ENCODE measurements at places on chromosomes 5 and 9.

DNA sequence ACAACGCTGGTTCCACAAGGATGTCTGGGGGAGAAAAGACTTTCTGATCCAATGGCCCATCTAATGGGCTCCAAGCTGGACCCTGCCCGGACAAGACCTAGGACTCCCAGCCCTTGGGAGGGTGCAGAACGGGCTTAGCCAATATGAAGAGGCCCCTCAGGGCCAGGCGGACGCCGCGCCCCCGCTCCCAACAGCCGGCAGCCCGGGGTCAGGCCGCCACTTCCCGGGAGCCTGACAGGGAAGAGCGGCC, 493 bp downstream of the P4HA2 start:
- DNase-seq: no peak

DNA sequence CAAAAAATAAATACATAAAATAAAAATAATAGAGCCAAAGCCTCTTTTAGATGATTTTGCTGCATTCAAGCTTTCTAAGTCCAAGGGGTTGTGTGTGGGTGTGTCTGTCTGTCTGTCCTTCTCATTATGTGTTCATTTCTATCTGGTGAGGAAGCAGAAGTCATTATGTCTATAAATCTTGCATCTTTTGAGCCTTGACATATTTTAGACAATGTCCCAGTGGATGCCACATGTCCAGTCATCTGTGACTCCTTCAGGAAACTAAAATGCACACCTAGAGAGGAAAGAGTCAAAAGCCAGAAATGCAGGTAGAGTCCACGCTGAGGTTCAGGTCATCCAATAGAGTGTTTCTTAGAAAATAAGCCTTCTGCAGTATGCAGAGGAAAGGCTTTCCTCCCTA, 80.9 kb downstream of the GALNT10 start:
- no peak for DNase-seq

DNA sequence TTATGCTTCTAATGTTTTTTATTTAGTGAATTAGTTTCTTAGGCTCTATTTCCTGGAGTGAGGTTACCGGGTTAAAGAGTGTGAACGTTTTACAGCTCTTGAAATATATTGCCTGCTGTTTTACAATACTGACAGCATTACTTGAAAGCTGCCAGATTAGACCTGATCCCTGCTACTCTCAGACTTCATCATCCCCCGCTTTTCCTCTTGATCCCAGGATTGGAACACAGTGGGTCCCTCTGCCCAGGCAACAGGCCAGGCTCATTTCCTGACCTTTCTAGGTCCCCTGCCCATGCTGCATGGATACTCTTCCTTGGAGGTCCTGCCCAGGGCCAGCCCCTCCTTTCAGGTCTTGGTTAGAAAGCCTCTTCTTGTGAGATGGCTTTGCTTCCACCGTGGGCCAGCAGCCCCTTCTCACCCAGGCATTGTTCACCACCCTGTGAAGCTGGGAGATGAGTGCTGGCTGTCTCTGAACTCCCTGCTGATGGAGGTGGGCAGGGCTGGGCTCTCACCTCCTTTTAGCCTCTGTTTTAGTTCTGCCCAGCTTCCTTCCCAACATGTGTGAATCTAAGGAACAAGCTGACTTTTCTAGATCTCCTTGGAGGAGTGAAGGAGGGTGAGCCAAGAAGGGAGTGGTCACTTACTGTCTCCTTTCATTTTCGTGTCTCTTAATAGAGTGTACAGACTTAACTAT, 15.5 kb upstream of the FAM120AOS start:
- DNase-seq: peak; percentile 69

GRCh38 chr5:13325765-13326164, 618.7 kb downstream of the DNAH5 start:
- no peak for DNase-seq

- DNase-seq: no peak
Measured at GRCh38 chr5:138533973-138534941, 8.8 kb downstream of the ETF1 start.

DNA sequence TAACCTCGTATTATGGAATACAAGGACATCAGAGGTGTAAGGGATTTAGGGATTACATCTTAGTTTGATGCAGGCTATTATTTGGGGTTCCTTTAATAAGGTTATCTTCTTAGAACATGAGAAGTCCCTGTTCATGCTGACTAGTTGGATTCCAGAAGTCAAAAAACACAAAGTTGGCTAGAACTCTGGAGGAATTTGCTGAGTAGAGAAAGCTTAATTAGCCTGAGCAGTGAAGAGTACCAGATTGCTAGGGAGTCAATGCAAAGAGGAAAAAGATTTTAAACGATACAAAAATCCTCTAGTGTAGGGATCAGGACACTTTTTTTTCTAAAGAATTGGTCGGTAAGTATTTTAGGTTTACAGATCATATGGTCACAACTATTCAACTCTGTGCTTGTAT, 1872.5 kb upstream of the C9orf72 start:
- DNase-seq: no peak

- DNase-seq: no peak
Measured at GRCh38 chr9:131934673-131935072, 145.0 kb downstream of the MED27 start.

DNA sequence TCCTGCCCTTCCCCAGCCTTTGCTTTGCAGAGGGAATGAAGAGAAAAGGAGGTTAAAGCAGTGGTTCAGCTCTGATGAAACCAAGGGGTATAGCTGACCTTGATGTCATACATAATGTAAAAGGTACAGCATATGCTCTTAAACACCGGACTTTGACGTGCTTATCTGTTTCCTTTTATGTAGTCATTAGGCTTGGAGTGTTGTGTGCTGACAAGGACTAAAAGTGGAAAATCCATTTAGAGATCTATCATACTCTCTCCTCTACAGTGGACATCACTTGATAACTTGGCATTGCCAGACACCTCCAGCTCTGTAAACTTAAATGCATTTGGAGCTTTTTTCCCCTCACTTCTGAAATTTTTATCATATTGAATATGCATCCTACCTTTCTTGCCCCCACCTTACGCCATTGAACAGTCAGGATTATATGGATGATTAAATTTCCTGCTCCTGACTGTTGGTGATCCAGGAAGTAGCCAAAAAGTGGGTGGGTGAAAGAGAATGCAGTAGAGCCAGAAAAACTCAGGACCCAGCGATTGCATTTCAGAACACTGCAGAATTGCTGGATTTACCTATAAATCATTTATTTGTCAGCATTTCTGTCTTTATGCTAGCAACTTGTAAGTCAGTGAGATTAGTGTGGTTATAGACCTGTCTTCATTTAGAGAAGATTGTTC, 4.1 kb downstream of the TNFAIP8 start:
- DNase-seq: no peak

GRCh38 chr5:127957183-127957582, 126.4 kb upstream of the SLC12A2 start:
- DNase-seq: peak; percentile 77

DNA sequence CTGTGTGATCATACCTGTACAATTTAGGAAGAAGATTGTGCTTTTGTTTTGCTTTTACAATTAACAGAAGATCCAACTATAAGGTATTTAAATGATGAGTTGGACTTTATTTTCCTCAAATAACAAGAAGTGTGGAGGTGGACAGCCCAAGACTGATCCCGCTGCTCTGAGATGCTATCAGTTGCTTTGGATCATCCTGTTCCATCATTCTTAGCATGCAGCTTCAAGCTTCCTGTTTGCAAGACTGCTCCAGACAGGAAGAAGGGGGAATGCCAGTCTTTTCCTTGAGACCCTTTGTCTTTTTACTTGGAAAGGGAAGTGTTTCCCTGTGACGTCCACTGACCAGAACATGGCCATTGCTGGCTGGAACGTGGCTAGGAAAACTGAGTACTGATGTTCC, 250.8 kb downstream of the ZSWIM6 start:
- DNase-seq: no peak

DNA sequence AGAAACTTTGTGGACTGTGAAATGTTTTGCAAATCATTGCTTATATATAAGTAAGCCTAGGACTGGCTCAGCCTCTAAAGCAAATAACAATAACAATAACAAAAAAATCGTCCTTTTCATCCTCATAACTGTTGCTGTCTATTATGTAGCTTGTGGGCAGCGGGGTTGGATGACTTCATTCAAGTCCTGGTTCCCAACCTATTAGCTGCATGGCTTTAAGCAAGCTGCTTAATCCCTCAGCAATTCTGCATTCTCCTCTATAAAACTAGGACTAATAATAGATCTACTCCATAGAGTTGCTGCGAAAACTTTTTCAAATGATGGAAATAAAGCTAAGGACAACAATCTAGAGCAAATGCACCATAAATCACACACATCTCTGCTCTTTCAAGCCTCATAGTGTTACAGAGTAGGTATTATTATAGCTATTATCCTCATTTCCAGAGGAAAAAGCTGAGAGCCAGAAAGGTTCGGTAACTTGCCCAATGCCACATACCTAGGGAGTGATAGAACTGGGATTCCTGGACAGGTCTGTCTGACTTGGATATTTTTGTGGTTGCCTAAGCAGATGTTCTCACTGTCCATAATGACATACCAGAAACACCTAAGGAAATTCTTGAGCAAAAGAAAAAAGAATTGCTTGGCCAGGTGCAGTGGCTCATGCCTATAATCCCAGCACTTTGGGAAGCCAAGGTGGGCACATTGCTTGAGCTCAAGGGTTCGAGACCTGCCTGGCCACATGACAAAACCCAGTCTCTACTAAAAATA, 98.8 kb upstream of the ADRA1B start:
- peak; percentile 39 for DNase-seq

DNA sequence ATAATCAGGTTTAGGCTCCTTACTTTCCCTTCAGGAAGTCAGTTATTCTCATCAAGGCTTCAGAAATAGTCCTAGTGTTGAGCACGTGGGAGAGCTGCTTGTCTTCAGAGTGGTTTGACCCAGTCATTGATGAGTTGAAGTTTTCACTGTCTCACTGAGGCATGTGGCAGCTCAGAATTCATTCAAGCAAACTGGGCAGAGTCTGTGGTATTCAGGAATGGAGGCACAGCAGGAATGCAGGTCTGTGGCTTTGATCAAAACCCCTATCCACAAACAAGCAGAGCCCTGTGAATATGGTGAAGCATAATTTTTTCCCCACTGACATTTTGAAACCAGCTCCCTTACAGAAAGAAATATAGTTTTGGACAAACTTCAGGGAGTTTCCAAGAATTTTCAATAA, 207.3 kb downstream of the CD180 start:
- no peak for DNase-seq

GRCh38 chr5:41065691-41066335, 5.3 kb downstream of the MROH2B start:
- DNase-seq: no peak

GRCh38 chr5:132815454-132815853, 2.4 kb downstream of the SOWAHA start:
- peak; percentile 54 for DNase-seq

DNA sequence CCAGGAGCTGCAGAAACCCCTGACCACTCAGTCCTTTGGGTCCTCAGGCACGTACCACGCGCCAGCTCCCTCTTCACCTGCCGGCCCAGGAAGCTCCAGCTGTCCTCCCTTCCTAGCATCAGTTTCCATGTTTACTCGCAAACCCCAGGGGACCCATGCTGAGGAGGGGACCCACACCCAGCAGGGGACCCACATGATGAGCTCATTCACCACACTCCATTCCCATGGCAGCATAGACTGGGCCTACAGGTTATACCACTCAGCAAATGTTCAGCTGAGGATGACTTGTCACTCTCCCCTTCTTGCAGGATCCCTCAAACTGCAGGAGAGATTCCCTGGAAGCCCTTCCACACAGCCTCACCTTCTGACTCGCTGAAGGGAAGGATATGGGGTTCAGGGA, 73.5 kb upstream of the GALNT10 start:
- no peak for DNase-seq

DNA sequence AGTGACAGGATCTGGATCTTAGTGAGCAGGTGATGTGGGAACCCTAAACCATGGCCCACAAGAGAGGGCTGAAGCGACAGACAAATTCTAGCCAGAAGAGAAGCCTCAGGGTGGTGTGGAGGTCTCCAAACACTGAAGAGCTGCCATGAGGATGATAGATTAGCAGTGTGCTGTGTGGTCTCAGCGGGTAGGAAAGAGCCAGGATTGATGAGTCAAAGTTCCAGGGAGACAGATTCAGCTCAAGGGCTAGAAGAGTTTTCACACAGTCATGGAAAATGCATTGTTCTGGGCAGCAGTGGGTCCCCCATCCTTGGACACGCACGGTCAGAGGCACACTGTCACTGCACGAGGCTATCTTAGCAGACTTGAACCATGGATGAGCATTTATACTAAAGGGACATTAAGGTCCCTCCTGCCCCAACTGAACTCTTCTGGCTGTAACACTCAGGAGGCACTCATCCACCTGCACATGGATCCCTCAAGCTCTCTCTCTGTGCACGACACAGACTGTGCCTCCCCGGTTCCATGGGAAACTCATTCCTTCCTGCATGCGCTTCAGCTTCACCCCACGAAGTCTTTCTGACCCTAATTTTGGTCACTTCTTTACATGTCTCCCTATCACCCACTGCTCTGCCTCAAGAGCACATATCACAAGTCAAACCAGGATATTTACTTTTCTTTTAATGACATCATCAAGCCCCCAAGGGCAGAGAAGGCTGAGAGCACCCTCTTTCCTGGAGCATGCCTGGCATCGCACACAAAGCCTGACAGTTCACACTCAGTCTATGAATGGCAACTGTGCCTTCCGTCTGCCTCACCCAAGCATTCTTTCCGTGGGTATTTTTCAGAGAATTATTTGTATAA, 84.8 kb downstream of the TLE1 start:
- DNase-seq: peak; percentile 24

- no peak for DNase-seq
Measured at GRCh38 chr9:14131356-14132088, 182.4 kb downstream of the NFIB start.

- no peak for DNase-seq
Measured at GRCh38 chr5:139027150-139027549, 152.0 kb upstream of the LRRTM2 start.

DNA sequence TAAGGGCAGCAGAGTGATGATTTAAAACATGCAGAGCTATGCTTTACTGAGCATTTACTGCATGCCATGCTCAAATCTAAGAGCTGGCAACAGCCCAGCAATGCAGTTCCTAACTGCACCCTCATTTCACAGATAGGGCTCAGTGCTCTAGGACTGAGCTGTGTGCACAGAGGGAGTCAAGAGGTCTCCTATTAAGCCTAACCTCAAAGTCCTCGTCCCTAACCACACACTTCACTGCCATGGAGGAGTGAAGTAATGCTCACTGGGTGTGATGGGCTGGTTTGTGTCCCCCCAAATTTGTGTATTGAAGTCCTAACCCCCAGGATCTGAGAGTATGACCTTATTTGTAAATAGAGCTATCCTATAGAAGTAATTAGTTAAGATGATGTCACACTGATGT, 25.9 kb downstream of the BARX1 start:
- DNase-seq: no peak

- no peak for DNase-seq
Measured at GRCh38 chr9:21668516-21668915, 133.9 kb upstream of the MTAP start.

DNA sequence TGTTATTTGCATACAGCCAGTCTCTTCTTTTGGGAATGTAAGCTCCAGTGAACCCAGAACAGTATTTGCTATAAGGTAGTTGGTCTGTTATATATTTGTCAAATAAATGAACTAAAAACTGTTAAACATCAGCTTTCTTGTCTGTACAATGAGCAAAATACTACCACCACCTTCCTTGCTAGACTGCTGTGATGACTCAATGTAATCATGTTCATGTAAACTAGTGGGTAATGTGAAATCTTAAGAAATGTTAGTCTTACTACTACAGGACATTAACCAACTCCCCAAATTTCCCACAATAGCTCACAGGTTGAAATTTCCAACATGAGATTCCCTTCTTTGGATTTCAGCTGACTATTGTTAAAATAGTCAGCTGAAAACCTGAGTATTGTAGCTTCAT, 176.1 kb downstream of the TRPM3 start:
- peak; percentile 17 for DNase-seq

GRCh38 chr9:11973011-11973410, 720.2 kb upstream of the TYRP1 start:
- DNase-seq: no peak

- DNase-seq: no peak
Measured at GRCh38 chr5:42507451-42508097, 84.3 kb downstream of the GHR start.

All from fibroblast of mammary gland (primary cell).